ENCODE measurements at places on chromosomes 7 and 10.

DNA sequence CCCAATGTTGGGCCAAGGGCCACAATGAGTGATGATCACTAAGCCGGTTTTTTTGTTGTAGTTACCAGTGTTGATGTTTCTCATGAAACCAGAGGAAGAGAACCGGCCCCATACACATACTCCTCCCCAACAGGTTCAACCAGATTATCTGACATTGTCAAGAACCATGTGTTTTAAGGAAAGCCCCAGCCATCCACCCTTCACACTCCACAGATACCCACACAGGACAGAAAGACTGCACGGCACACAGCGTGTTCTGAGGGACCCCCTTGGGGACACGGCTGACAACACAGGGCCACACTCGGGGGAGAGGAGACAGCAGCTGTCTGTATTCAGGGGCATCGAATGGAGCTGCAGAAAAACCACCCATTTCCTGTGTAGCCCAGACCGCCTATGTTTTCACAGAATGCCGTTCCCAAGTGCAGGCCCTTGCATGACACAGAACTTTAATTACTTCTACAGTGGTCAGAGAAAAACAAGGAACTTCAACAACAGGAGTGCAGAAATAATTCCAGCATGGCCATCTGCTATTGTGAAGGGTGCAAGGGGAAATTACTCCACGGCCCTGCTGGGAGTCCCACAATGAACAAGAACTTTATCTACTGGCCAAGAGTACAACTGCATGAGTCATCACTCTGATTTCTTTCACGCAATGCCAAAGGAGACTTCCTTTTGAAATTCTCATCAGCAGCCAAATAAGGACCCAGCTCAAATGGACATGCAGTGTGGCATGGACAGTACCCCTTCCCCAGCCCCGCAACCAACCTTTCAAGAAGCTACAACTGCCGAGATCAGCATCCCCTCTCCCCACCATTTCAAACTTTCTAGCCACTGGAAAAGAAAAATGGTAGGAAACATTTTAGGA lies 2.3 kb downstream of the KLF6 start:
- peaks cover 6% of the 10 kb centered on the region for H3K27me3 ChIP-seq
- H3K4me3 ChIP-seq = peak overlapping the region; percentile 94
- H3K4me1 ChIP-seq = peaks cover 63% of the 10 kb centered on the region
- H3K27ac ChIP-seq = peak overlapping the region; percentile 96

DNA sequence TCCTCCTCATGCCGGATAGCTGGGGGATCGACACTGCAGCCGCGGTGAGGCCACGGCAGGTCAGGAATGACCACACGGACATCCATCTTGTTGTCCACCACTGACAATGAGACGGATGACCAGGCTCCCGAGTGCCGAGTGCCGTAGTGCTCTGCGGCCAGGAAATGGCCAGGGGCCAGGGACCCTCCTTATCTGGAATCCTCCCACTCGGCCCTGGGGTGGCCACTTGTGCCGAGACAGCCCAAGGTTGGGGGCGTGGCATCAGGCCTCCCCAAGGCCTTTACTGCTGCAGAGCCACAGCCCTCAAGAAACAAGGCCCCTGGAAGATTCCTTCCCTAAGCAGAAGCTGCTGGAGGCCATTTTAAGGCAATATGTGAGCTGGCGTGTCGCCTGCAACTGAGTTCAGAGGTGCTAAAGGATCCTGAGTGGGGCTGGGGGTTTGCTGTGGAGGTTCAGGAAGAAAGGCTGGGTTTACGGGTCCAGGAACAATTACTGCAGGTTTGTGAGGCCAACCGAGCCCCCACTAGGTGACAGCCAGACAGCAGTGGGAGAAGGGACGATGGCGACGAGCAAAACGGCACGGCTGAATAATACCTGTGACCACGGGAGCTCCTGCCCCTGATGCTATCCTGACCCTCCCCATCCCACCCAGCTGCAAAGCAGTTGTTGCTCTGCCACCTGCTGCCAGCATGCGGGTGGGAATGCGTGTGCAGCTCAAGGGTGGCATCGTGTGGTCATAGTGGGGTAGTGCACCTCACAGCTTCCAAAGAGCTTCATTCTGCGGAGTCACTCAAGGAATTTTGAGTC lies 31.6 kb upstream of the LEP start:
- DNase-seq = peak; percentile 74
- H3K27ac ChIP-seq = no peak overlapping the region
- H3K27me3 ChIP-seq = peaks cover 50% of the 10 kb centered on the region
- H3K4me3 ChIP-seq = no peak overlapping the region
- H3K36me3 ChIP-seq = no peaks in the 10 kb centered on the region

GRCh38 chr10:27536437-27536836 lies 32.3 kb downstream of the RAB18 start:
- DNase-seq = no peak
- no peak overlapping the region for H3K4me3 ChIP-seq
- H3K27me3 ChIP-seq = no peaks in the 10 kb centered on the region
- peaks cover 34% of the 10 kb centered on the region for H3K36me3 ChIP-seq
- no peak overlapping the region for H3K27ac ChIP-seq
- peaks cover 12% of the 10 kb centered on the region for H3K4me1 ChIP-seq

DNA sequence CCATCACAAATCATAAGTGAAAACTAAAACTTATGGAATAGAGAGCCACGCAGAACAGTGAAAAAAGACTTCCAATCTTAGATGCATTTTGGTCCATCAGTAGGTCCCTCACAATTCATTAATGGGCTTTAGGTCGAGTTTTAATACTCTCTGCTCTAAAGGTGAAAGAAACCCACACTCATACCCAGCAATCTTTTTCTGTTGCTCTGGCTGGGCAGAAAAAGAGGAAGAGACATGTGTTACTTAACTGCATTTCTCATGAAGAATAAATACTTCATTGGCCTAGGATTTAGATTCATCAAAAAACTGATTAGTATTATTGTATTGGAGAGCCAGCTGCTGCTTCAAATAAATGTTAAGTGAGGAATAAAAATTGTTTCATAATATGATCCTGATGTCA lies 645.7 kb downstream of the PHTF2 start:
- no peaks in the 10 kb centered on the region for H3K27me3 ChIP-seq
- H3K4me1 ChIP-seq = no peaks in the 10 kb centered on the region
- no peaks in the 10 kb centered on the region for H3K36me3 ChIP-seq
- DNase-seq = no peak

- DNase-seq = no peak
- no peaks in the 10 kb centered on the region for H3K4me1 ChIP-seq
- H3K27ac ChIP-seq = no peak overlapping the region
- H3K4me3 ChIP-seq = no peak overlapping the region
- no peaks in the 10 kb centered on the region for H3K36me3 ChIP-seq
Observed at GRCh38 chr10:83881661-83882060, 257.6 kb upstream of the GHITM start.

- no peak overlapping the region for H3K27ac ChIP-seq
- no peaks in the 10 kb centered on the region for H3K36me3 ChIP-seq
- no peak for DNase-seq
- H3K4me1 ChIP-seq = peaks cover 15% of the 10 kb centered on the region
- no peak overlapping the region for H3K4me3 ChIP-seq
- H3K27me3 ChIP-seq = peaks cover 90% of the 10 kb centered on the region
Observed at GRCh38 chr7:27091105-27091504, 4.7 kb downstream of the HOXA1 start.

DNA sequence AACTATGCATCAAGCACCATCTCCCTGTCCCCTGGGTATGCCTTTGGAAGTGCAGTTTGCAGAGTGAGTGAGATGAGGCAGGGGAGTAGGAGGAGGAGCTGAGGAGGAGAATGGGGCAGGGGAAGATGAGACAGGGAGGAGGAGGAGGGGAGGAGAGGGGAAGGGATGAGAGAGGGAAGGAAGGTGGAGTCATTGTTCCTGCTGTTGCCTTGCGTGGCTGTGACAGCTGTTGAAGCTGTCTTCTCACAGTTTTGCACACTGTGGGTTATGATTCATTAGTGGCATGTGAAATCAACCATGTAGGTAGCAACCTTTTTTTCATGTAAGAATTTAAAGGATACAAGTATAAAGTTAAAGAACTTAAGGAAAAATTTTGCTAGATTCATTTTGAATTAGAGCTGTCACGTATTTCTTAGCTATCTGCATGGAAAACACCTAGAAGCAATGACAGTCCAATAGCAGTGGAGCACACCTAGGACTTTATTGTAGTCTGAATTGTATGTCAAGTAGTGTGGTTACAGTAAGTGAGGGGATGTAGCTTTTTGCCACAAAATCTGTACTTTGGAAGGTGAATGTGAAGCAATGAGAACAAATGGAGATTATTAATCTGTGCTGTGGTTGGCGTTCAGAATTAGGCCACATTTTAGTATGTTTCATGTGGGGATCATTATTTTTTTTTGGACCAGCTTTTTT lies 21.7 kb downstream of the CCM2 start:
- H3K4me3 ChIP-seq = no peak overlapping the region
- H3K4me1 ChIP-seq = peaks cover 59% of the 10 kb centered on the region
- peaks cover 50% of the 10 kb centered on the region for H3K36me3 ChIP-seq
- peak; percentile 31 for DNase-seq
- no peaks in the 10 kb centered on the region for H3K27me3 ChIP-seq
- peak overlapping the region; percentile 83 for H3K27ac ChIP-seq

DNA sequence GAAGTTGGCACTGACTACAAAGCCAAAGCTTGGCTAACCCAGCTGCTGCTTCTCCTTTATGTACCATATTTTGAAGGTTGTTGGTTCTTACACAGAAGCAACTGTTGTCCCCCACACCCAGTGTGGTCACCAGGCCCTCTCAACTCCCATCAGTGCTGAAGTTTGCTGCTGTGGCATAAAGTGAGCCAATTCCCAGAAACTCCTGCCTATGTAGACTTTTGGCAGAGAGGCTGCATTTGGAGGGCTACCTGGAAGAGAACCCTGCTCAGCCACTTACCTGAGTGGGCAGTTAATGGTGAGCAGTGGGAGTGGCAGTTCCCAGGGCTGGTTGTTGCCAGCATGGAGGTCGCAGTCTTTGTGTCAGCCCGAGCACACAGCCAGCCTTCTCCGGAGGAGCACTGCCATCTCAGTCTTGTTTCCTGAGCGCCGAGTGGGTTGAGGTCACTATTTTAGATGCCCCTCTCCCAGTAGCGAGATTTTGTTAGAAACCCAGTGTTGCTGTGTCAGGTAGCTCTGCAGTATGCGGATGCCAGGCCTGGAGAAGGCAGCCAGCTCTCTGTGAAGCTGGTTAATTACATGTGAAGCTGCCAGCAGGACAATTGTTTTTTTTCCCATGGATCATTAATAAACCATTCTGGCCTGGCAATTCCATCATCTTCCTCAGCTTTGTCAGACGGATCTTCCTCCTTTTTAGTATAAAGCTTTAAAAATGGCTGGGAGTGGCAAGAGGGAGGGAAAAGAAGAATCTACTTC lies 24.5 kb downstream of the LRRC4 start:
- H3K27me3 ChIP-seq = no peaks in the 10 kb centered on the region
- peaks cover 2% of the 10 kb centered on the region for H3K36me3 ChIP-seq
- no peak overlapping the region for H3K4me3 ChIP-seq
- no peak overlapping the region for H3K27ac ChIP-seq
- DNase-seq = no peak

DNA sequence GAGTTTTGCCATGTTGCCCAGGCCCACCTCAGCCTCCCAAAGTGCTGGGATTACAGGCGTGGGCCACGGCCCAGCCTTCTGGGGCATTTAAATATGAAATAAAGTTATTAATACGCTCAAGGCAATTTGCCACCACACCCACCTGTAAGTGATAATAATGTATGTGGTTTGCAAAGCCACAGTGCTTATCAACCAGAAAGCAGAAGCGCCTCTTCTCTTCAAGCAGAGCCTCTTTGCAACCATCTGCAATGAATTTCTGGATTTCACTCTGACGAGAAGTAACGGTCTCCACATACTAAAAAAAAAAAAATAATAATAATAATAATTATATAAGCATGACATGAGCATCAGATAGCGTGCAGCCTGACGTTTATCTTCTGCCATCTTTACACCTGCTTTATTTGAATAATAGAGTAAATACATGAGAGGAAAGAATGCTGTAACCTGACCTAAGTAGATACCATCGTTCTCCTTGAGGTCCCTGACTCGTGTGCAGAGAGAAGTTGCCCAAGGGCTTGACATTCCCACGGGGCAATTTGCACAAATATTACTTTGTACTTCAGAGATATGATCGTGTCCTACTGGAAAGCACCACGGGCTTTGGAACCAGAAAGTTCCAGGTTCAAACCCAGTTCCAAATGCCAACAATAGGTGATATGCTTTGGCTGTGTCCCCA lies 34.0 kb downstream of the BRI3 start:
- no peak overlapping the region for H3K4me3 ChIP-seq
- H3K36me3 ChIP-seq = no peaks in the 10 kb centered on the region
- H3K27me3 ChIP-seq = no peaks in the 10 kb centered on the region
- no peaks in the 10 kb centered on the region for H3K4me1 ChIP-seq
- no peak overlapping the region for H3K27ac ChIP-seq

GRCh38 chr10:128051548-128051947 lies 74.7 kb downstream of the MKI67 start:
- no peaks in the 10 kb centered on the region for H3K27me3 ChIP-seq
- H3K27ac ChIP-seq = no peak overlapping the region
- peaks cover 59% of the 10 kb centered on the region for H3K36me3 ChIP-seq
- H3K4me3 ChIP-seq = no peak overlapping the region

GRCh38 chr10:128825626-128826025 lies 641.4 kb upstream of the MGMT start:
- no peak overlapping the region for H3K27ac ChIP-seq
- H3K4me1 ChIP-seq = no peaks in the 10 kb centered on the region
- no peak overlapping the region for H3K4me3 ChIP-seq

DNA sequence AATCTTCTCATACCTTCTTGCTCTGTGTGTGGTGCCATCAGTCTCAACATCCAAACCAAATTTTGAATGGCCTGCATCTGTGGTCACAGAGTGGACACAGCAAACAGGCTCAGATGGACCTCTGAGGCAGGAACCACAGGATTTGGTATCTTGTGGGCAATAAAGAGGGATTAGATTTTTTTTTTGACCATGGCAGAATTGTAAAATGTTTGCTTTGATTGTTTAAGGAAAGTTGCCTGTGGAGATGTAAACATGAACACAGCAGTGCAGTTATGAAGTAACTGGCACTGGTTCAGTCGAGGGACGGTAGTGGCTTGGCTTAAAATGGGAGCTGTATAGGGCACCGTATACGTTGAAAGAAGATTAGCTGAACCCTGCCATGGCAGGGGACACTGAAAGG lies 464.7 kb downstream of the SH2D4B start:
- DNase-seq = no peak
- H3K27ac ChIP-seq = no peak overlapping the region
- H3K4me1 ChIP-seq = no peaks in the 10 kb centered on the region
- H3K36me3 ChIP-seq = no peaks in the 10 kb centered on the region
- H3K4me3 ChIP-seq = no peak overlapping the region

GRCh38 chr10:24346877-24347519 lies 138.1 kb downstream of the KIAA1217 start:
- no peak overlapping the region for H3K4me3 ChIP-seq
- no peak overlapping the region for H3K27ac ChIP-seq
- no peak for DNase-seq

GRCh38 chr10:26621889-26622711 lies 75.4 kb upstream of the PDSS1 start:
- peaks cover 23% of the 10 kb centered on the region for H3K27me3 ChIP-seq
- H3K4me1 ChIP-seq = peaks cover 6% of the 10 kb centered on the region
- DNase-seq = no peak
- H3K36me3 ChIP-seq = no peaks in the 10 kb centered on the region

- H3K4me3 ChIP-seq = no peak overlapping the region
- H3K27ac ChIP-seq = no peak overlapping the region
- no peaks in the 10 kb centered on the region for H3K4me1 ChIP-seq
- no peak for DNase-seq
Observed at GRCh38 chr7:119065966-119066365, 841.5 kb downstream of the ANKRD7 start.

GRCh38 chr10:52965509-52965908 lies 192.9 kb upstream of the MBL2 start:
- H3K27ac ChIP-seq = no peak overlapping the region
- no peaks in the 10 kb centered on the region for H3K27me3 ChIP-seq
- H3K4me1 ChIP-seq = no peaks in the 10 kb centered on the region
- H3K36me3 ChIP-seq = no peaks in the 10 kb centered on the region
- H3K4me3 ChIP-seq = no peak overlapping the region
